ENCODE measurements at places on chromosomes 11 and 22.

- no peak for DNase-seq
Observed at GRCh38 chr11:57457643-57458023, 2.7 kb upstream of the RTN4RL2 start.

- no peak for DNase-seq
Observed at GRCh38 chr11:88972210-88972609, 93.6 kb downstream of the GRM5 start.

- no peak for DNase-seq
Observed at GRCh38 chr11:82183346-82183745, 550.3 kb downstream of the FAM181B start.

- no peak for DNase-seq
Observed at GRCh38 chr11:23359297-23359696, 499.0 kb upstream of the CCDC179 start.

DNA sequence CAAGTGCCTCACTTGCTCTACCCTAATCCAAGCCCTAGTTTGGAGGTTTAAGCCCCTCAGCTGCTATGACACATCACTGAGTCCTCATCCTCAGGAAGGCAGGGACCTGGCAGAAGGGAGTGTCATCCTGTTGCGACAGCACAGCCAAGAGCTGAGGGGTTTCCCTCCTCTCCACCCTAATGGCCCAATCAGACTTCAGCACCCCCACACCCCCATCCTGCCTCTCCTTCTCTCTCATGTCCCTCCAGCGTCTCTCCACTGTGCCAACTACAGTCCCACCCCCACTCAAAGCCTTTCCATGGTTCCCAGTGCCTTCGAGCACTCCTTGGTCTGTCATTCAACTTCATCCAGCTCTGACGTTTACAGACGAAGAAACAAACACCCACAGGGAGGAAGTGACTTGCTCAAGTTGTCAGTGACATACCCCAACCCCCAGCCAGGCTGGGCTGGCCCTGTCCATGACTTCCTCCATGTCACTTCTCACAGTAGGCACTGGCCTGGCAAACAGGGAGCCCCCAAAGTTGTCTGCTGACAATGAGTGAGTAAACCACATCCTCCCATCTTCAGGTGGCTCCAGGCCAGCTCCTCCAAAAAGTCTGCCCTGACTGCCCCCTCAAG, 15.6 kb downstream of the ARAP1 start:
- peak; percentile 40 for DNase-seq

DNA sequence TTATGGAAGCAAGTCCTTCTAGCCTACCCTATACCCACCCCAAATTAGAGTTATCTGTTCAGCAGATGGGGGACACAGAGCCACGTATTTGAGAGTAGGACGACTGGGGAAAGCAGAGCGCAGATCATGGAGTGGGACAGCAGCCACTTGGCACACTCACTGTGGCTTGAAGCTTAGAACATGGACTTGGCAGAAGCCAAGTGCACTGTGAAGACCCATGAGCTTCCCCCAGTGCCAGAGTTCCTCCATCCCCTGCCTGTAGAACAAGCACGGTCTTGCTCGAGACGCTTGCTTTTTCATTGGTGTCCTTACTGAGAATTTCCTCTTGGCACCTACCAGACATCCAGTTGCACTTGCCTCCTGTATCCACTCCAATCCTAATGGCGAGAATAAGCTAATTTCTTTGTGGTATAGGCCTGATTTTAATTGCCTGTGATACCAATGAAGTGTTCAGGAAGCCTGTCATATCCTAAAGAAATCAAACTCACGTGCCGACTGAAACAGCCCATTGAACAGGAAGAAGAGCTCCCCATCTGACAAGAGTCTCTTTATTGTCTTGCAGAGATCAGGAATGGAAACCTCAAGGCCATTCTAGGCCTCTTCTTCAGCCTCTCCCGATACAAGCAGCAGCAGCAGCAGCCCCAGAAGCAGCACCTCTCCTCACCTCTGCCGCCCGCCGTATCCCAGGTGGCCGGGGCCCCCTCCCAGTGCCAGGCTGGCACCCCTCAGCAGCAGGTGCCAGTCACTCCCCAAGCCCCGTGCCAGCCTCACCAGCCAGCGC, 166.9 kb downstream of the NAV2 start:
- no peak for DNase-seq

DNA sequence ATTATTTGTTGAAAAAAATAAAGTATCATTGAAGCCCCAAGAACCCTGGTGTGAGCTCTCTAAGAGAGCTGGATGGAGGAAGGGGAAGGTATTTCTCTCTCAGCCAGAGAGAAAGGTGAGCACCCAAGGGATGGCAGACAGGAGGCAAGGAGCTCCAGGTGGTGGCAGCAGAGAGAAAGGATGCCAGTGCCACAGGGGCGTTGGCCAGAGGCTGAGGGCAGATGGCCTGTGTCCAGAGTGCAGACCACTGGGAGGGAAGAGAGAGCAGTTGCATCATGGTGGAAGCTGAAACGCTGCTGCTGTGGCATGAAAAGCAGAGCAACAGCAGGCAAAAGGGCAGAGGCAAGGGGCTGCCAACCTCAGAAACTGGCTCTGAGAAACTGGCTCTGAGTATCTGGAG, 8.5 kb downstream of the SPON1 start:
- DNase-seq: no peak

DNA sequence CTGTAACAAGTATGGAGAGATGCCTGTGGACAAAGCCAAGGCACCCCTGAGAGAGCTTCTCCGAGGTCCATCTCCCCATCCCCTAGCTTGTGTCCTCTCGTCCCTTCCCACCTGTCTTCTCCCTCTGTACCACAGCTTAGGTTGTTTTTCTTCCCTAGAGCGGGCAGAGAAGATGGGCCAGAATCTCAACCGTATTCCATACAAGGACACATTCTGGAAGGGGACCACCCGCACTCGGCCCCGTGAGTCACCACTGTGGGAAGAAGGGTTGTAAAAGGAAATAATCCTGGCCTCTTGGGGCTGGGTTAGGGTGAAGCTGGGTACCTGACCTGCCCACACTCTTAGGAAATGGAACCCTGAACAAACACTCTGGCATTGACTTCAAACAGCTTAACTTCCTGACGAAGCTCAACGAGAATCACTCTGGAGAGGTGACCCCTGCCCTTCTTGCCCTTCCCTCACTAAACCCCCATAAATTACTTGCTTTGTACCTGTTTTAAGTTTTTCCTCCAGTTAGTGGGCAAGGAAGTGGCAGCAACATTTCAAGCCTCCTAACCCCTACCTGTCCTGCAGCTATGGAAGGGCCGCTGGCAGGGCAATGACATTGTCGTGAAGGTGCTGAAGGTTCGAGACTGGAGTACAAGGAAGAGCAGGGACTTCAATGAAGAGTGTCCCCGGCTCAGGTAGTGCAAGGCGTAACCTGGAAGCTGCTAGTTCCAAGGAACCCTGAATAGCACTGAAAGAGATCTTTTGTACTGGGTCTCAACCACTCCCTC, 3.1 kb downstream of the TAF10 start:
- DNase-seq: no peak

DNA sequence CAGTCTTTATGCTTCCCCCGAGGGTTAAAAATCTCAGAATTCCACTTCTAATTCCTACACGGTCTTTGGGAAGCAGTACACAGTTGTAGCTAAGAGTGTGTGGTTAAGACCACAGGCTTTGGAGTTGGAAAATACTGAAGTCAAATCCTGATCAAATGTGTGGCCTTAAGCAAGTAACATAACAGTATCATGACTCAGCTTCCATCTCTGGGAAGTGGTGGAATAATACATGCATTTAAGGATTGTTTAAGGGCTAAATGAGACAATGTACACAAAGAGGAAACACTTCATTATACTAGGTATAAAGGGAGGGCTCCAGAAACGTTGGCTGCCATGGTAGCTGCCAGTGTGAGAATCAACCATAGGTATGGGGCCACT, 71.5 kb downstream of the FAT3 start:
- DNase-seq: no peak

DNA sequence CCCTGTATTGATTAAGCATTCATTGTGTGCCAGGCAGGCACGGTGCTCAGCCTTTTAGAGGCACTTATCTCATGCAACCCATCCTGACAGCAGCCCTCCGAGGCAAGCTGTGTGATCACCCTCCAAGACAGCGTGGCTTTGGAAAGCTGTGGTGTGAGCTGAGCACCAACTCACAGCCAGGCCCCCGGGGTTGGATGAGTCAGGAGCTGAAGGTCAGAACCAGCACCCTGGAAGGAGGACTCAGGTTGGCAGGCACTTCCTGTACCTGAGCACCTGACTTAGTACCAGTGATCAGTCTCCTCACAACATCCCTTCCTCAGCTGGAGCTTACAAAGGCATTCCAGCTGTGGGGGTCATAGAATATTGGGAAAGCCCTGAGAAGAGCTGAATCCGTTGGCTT, 9.0 kb downstream of the PATZ1 start:
- no peak for DNase-seq

GRCh38 chr22:45549762-45550378, 47.2 kb downstream of the FBLN1 start:
- DNase-seq: no peak

GRCh38 chr11:112503410-112503809, 242.8 kb upstream of the PLET1 start:
- no peak for DNase-seq

GRCh38 chr22:26662160-26662559, 4.8 kb downstream of the MIAT start:
- DNase-seq: no peak

DNA sequence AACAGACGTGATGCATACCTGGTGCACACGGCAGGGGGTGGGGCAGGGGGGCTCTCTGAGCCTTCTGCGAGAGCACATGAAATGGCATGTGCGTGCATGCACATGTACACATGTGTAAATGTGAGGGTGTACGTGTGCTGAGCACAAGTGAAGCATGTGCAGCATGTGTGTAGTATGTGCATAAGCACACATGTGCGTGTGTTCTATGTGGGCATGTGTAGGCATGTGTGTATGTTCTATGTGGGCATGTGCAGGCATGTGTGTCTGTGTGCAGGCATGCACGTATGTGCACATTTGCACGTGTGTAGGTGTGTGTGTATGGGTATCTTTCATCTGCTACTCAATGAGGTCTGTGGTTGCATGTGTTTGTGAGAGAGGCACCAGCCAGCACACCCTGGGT, 371.2 kb downstream of the CTTN start:
- DNase-seq: no peak

Data from effector memory CD4-positive, alpha-beta T cell (primary cell).